ENCODE measurements at places on chromosomes 11 and 22.

GRCh38 chr11:23313001-23313400 lies 452.7 kb upstream of the CCDC179 start:
- DNase-seq, result no peak

DNA sequence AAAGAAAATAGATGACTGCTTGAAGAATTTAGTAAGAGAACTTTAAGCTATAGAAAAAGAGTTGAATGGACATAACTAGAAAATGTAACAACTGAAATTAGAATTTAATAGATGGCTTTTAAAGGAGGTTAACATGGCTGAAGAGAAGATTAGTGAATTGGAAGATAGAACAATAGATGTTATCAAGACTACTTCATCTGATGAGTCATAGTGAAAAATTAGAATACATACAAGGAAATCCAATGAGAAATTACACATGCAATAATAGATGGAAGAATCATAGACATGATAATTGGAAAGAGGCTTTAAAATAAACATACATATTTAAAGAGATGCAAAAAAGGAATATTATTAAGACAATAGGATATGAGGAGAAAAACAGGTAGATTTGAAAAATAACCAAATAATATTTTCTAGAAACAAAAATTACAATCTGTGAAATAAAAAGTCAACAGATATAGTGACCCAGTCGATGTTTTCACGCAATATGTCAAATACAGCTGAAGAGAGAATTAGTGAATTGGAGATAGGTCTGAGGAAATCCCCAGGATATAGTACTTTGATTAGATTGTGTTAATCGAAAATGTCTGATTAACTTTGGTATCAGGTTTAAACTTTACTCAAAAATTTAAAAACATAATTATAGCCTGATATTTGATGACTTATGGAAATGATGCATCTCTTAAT lies 28.2 kb downstream of the CAT start:
- DNase-seq, result no peak

- DNase-seq, result no peak
Measured at GRCh38 chr22:35056486-35056885, 9.5 kb upstream of the ISX start.

DNA sequence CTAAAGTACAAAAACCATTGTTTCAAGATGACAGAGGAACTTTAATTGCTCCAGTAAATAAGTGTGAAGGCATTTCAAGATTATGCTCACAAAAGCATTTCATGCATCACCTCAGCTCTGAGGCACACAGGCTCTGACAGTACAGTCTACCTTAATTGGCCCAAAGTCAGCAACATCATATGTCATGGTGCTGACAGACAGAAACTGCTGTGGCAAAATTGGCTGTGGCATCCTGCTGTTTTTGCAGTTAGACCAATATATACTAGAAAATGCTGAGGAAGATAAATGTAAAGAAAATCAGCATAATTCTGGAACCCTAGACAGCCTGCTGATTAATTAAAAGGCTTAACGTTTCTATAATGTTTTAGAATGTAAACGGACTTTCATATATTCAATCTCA lies 34.9 kb upstream of the PPP2R1B start:
- DNase-seq, result no peak

GRCh38 chr22:47063071-47063509 lies 300.6 kb downstream of the TBC1D22A start:
- no peak for DNase-seq

DNA sequence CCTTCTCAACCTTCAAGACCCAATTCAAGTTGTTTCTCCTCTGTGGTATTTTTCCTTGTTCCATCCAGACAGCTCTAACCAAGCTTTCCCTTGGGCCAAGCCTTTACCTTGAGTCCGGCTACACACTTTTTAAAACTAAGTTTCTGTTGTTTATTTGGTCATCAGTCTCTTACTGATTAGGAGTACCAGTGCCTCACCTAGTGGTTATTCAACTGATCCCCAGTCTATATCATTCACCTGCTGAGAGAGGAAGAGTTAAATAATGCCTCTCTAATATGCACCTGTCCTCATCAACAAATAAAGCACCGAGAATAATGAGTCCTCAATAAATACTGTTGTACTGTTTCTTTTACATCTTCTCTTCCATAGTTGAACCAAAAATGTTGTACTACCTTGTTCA lies 160.8 kb downstream of the MSANTD4 start:
- DNase-seq, result no peak

DNA sequence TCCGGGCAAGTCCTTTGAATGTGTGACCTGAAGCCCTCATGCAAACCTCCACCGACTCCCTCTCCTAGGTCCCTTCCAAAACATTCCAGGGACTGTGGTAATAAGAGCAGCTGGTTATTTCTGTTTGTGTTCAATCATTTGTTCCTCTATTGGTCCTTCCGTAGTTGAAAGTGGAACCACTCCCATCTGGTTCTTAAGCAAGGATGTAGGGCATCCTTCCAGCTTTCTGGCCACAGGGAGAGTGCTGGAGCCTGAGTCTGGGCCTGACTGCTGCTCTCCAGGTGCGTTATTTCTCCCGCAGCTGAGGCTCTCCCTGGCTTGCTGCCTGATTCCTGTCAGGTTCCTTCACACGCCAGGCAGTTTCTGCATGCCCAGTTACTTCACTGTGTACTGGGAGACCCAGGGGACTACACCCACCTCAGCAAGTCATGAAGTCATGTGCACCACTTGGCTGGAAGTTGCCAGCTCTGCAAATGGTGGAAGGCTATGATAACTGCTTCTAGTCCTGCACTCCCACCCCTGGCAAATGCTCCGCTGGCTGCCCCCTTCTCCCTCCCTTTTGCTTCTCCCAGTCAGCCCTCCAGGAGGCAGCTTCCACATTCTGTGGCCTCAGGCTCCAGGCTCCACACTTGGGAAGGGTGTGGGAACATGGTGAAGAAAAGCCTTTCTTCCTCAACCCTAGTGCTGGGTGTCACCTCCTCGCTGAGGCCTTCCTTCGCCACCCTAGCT lies 4.0 kb upstream of the ALX4 start:
- no peak for DNase-seq

- DNase-seq, result no peak
Measured at GRCh38 chr22:40157330-40157945, 20.3 kb upstream of the TNRC6B start.

GRCh38 chr11:40328890-40329614 lies 1130.4 kb downstream of the LRRC4C start:
- no peak for DNase-seq

- no peak for DNase-seq
Measured at GRCh38 chr11:128506999-128507611, 80.3 kb downstream of the ETS1 start.

DNA sequence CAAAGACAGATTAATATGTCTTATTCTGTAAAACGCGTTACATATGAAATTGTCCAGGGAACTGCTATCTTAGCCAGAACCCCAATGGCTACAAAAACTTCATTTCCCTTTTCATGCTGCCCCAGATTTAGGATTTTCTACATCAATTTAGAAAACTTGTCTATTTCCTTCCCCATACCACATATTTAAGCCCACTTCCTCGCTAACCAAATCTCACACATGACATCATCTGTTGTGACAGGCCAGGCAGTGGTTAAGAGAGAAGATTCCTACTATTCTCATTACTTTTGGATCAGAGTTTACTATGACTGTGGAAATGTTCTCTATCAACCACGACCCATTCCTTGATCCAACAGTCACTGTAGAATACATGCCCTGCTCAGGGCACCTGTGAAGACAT lies 15.9 kb downstream of the CCDC82 start:
- DNase-seq, result no peak

DNA sequence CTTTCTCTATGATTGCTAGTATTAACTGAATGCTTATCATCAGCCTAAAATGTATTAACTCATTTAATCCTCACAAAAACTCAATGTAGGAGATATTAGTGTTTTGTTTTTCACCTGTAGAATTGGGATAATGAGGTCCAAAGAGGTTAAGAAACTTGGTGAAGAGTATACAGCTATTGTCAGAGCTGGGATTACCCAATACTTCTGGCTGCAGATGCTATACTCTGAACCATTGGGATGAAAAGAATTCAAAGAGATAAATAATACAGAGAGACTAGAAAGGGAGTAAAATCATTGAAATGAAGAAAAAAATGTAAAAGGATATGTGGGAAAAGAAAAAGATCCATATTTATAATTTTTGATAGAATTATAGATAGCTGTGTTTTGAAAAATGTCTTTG lies 137.1 kb downstream of the TRPC6 start:
- DNase-seq, result no peak

DNA sequence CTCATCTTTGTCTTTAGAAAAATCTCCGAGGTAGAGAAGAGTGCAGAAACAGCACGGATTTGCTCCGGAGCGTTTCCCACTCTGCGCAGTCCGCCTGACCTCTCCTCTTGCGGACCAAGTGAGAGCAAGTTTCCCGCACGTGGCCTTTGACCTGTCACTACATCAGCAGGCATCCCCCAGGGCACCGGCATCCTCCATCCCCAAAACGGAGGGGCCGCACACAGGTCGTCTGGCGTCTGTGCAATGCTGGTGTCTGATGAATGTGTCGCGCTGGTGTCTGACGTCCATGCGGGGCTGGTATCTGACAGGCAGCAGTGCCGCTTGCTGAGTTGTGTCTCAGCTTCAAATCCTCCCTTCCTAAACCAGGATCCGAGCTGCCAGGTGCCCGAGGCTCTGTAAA lies 739 bp upstream of the MRGPRE start:
- DNase-seq, result no peak

DNA sequence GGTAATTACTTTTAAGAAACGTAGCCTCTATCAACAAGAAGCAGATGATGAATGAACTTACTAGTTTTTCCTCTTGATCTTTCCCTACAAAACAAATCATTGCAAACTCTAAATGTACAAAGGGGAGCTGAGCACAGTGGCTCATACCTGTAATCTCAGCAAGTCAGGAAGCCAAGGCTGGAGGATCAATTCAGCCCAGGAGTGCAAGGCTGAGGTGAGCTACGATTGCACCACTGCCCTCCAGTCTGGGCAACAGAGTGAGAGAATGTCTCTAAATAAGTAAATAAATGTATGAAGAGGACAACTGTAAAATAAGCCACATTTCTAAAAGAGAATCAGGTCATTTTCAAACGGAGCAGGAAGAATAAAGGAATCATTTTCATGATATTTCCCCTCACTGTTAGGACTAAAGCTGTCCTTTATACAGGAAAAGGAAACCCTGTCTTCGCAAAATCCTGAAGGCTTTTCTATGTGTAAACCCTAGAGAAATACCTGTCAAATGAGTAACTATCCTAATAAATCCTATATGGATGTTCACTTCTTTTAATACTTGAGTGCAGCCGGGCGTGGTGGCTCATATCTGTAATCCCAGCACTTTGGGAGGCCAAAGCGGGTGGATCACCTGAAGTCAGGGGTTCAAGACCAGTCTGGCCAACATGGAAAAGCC lies 41.2 kb downstream of the RRAS2 start:
- DNase-seq, result no peak
